CD4-positive, alpha-beta T cell treated with Interferon gamma for 1 hour (primary cell): ENCODE measurements at places on chromosomes 13 and 19.

- no peak for DNase-seq
Measured at GRCh38 chr13:49836516-49836915, 44.0 kb upstream of the KPNA3 start.

DNA sequence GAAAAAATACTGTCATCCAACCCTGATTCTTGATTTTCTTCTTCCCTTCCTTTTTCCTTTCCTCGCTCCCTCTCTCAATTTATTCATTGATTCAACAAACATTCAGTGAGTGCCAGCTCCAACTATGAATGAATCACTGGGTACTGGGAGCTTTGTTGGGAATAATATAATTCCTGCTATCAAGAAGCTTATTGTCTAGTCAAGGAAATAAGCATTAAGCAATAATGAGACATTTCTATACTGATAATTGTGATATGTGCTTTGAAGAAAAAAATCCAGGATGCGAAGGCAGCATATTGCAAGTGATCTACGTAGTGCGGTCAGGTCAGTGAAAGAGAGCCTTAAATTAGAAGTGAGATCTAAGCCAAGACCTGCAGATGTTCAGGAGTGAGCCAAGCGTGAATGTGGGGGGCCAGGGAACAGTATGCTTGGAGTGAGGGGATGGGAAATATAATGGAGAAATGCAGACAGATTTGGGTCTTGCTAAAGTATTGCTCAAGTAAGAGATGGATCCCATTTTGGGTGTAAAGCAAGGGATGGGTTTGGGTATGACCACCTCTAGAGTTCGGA lies 253.5 kb downstream of the LHFPL6 start:
- DNase-seq, result no peak

GRCh38 chr19:5585461-5586299 lies 17.9 kb upstream of the TINCR start:
- peak; percentile 9 for DNase-seq

- no peak for DNase-seq
Measured at GRCh38 chr19:18123819-18124218, 26.2 kb downstream of the MAST3 start.

- no peak for DNase-seq
Measured at GRCh38 chr13:49246850-49247642, 679 bp upstream of the CDADC1 start.

DNA sequence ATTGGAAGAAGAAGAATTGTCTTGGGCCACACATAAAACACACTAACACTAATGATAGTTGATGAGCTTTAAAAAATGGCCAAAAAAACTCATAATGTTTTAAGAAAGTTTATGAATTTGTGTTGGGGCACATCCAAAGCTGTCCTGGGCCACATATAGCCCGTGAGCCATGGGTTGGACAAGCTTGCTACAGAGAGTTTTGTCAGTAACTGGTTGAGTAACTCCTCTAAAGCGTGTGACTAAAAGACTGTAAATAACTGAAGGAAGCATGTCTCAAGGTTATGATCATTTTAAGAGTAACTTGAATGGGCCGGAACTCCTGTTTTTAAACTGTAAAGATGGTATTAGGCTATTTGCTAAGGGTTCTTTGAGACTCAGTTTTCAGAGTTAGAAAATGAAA lies 118.0 kb downstream of the KL start:
- DNase-seq, result no peak

DNA sequence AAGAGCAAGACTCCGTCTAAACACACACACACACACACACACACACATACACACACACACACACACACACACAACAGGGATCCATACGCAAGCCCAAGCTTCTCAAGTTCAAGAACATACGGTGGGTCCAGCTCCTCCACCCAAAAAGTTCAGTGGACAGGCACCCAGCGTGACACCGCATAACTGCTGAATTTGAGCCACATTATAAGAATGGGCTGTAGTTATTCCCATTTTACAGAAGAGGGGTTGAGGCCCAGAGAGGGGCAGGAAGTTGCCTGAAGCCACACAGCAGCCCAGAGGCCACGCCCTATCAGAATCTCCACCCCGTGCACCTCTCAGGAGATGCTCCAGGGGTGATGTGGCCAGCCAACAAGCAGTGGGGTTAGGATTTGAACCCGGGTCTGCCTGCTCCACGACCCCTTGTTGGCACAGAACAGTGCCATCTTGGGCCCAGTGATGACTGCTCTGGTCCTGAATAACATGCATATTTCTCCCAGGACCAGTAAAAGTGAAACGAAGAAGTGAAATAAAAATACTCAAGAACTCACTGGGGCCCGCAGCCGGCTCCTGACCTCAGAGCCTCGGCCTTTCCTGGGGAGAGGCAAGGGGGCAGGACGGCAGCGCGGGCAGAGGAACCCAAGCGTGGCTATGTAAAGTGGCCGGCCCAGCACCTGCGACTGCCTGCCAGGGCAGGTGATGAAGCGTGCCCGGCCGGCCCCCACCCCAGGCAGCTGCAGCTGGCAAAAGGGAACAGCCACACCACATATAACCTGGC lies 61.9 kb downstream of the AP1M1 start:
- DNase-seq, result peak; percentile 82

- no peak for DNase-seq
Measured at GRCh38 chr19:1449467-1450442, at the start of gene APC2. Gene APC2, plus strand, starts transcription at chr19:1450121. Its CDS starts 2,881 bp downstream, at chr19:1453002.

GRCh38 chr19:4624733-4625362 lies 14.5 kb upstream of the TNFAIP8L1 start:
- DNase-seq, result no peak

- peak; percentile 71 for DNase-seq
Measured at GRCh38 chr19:4083677-4084546, 17.2 kb upstream of the ZBTB7A start.

GRCh38 chr13:99892196-99892613 lies 79.4 kb downstream of the ZIC5 start:
- no peak for DNase-seq

DNA sequence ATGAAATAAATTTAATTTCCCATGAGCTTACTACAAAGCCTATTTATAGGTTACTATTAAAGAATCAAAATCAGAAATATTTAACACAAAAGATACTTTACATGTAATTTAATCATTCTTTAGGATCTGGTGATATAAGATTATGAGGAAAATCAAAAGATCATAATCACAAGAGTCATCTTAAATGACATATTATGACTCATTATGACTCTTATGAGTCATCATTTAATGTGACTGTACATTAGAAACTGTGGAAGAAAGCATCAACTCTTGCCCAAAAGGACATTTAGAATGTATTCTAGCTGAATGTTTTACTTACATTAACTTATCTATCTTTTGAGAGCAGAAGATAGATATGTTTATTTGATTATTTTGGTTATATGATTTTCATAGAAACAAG lies 458.6 kb downstream of the DCT start:
- DNase-seq, result no peak

- no peak for DNase-seq
Measured at GRCh38 chr13:78841358-78841963, 182.5 kb upstream of the OBI1 start.

GRCh38 chr13:20424949-20425348 lies 100.7 kb downstream of the CRYL1 start:
- DNase-seq, result no peak

DNA sequence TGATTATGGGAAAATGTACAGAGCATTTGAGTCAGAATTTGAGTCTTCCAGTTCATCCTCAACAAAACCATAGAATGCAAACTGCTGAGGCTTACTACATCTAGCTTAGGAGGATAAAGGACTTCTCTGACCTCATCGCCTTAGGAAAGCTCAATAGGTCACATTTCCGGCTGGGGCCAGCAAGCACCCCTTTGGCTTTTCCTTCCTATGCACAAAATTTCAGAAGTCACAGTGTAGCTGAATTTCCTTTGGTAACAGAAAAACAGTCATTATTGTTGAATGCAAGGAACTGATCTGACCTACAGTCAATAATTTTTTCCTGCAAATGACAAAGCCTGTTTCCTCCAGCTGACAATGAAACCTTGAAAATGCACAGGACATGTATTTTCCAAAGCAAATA lies 32.8 kb upstream of the LRCH1 start:
- no peak for DNase-seq

DNA sequence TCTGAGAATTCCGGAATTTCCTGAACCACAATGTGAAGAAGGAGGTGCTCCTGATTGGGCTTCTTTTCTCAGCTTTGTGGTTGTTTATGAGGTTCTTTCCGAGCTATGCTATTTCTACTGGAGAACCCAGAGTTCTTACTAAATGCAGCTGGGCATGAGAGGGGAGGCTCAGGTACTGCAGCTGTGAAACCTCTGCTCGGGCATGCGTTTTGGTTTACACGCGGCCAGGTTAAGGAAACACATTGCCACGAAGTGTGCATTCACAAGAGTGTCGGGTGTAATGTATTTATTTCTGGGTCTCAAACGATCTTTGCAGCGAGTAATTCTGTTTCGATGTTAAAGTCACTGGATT lies 661 bp upstream of the MIR17HG start:
- peak; percentile 11 for DNase-seq

GRCh38 chr19:8081569-8082550 lies 29.3 kb downstream of the CCL25 start:
- no peak for DNase-seq

DNA sequence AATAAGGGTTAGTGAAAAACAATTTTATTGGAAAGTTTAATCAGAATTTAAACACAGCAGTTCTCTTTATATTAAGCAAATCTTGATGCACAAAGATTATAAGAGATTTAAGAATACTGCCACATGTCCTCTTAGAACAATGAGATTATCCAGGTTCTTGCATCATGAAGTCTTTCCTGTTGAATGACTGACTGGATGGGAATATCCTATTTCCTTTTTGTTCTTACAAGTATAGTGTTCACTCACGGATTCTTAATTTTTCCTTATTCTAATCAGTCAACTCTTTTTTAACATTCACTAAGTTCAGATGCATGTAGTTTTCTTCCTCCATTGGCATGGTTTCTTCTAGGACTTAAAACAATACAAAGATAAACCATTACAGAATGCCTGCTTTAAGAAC lies 10.1 kb downstream of the URI1 start:
- DNase-seq, result no peak

DNA sequence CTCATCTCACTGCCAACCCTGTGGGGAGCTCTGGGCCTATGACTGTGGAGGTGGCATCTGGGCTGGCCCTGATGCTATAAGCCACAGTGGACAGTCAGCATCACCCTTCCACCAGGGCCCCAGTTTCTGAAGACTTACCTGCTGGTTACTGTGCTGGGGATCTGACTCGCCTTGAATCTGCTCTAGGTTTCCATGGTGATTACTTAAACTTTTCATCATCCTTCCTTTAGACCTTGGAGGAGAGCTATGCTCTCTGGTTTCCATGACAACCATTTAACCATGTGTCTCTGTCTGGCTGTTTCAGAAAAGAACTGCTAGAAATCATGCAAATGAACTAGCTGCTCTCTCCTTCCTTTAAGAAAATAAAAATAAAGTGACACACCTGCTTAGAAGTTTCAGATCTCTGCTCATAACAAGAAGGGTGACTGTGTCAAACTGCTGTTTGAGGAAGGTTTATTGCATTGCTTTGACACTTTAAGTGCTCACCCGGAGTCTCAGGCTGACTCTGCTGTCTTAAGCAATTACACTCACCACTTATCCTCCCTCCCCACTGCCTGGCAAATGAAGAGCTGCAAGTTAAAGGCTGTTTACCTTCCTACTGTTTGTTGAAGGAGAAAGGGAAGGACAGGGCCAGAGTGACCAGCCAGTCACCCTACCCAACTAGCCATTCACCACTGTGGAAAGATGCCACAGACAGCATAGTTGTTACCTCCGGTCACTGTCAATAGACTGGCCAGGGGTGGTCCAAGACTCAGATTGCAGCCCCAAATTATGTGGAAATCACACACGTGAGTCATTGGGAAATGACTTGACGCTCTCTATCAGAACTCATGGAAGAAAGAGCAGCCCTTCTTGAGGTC lies 87.6 kb downstream of the HSPH1 start:
- no peak for DNase-seq

DNA sequence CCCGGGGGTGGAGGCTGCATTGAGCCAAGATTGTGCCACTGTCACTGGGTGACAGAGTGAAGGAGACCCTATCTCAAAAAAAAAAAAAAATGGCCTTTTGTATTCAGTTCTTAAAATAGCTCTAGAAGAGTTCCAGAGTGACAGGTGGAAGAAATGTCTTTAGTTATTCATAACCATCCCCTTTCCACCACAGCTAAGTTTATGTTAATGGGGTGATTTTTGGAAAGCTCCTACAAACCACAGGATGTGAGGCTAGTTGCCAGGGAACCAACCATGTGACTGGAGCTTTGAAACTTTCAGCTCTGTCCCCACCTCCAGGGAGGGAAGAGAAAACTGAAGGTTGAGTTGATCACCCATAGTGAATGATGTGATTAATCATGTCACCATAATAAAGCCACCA lies 6.9 kb downstream of the ZNF490 start:
- DNase-seq, result peak; percentile 31

GRCh38 chr13:61960981-61961380 lies 545.3 kb upstream of the PCDH20 start:
- DNase-seq, result no peak

- no peak for DNase-seq
Measured at GRCh38 chr19:13291913-13292312, 141.7 kb downstream of the IER2 start.

- DNase-seq, result no peak
Measured at GRCh38 chr19:29092712-29093552, 120.0 kb downstream of the UQCRFS1 start.

DNA sequence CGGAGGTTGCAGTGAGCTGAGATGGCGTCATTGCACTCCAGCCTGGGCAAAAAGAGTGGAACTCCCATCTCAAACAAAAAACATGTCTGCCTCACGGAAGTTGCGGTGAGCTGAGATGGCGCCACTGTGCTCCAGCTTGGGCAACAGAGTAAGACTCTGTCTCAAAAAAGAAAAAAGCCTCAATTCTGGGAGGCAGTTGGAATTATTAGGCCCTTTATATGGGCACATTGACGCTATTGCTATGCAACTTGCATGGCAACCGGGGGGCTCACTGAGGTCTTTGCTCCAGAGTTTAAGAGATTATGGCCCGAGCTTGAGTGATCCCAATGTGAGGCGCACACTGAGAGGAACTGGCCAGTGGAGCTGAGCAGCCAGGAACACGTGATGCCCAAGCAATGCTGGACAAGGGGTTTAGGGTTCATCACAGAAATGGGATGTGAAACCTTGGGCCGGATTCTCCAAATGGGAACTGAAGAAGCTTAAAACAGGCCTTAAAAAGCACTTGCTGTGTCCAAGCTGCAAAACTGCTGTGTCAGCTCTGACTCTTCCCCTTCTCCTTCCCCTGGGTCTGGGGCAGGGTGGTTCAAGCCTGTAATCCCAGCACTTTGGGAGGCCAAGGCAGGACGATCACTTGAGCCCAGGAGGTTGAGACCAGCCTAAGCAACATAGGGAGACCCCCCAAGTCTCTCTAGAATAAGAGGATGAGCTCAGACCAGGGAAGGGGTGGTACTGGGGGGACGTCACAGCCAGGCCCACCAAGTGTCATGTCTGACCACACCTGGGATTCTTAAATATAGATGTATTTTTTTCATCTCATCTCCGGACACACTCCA lies 2.5 kb downstream of the FTL start:
- DNase-seq, result peak; percentile 71

GRCh38 chr19:1657746-1658145 lies 5.3 kb upstream of the TCF3 start:
- no peak for DNase-seq
